Cardiac atrium fibroblast (primary cell): ENCODE measurements at places on chromosomes 12 and 14. TPM values are rescaled to one million over a fixed set of nuclear protein-coding genes. Genes with fewer than 3 reads are reported as not detected.

Gene G2E3
- 7.9 and 15.1 TPM in 2 replicates for total RNA-seq

Gene ACRBP
- total RNA-seq = 0.32 TPM in 1 of 2 replicates, not detected in the other

Gene RBP5
- total RNA-seq = not detected in 2 replicates

Gene YBX3
- total RNA-seq = 174 and 185 TPM in 2 replicates

Gene FOXA1
- not detected in 2 replicates for total RNA-seq

Gene KLRB1
- not detected in 2 replicates for total RNA-seq

Gene SLC5A8
- not detected in 2 replicates for total RNA-seq

Gene DEGS2
- not detected in 2 replicates for total RNA-seq

Gene RASSF3
- 9.9 and 20.4 TPM in 2 replicates for total RNA-seq

Gene FGF23
- not detected in 2 replicates for total RNA-seq

Gene RTL1
- not detected in 2 replicates for total RNA-seq

Gene FOXG1
- total RNA-seq = not detected in 2 replicates

Gene MGST1
- 261 and 327 TPM in 2 replicates for total RNA-seq

Gene C14orf132
- total RNA-seq = 2.0 and 3.7 TPM in 2 replicates

Gene MYH6
- not detected in 2 replicates for total RNA-seq

Gene PMCH
- not detected in 2 replicates for total RNA-seq

Gene APEX1
- total RNA-seq = 124 and 139 TPM in 2 replicates

Gene CLEC2B
- 9.2 and 12.5 TPM in 2 replicates for total RNA-seq

Gene TOMM20L
- total RNA-seq = not detected in 2 replicates

Gene PTHLH
- not detected in 2 replicates for total RNA-seq

Gene TTC9
- 0.16 TPM in 1 of 2 replicates, not detected in the other for total RNA-seq

Gene PAX9
- total RNA-seq = not detected in 2 replicates

Gene KRT2
- not detected in 2 replicates for total RNA-seq

Gene KRT74
- total RNA-seq = not detected in 2 replicates

Gene KCNC2
- not detected in 2 replicates for total RNA-seq

Gene DLK1
- total RNA-seq = not detected in 2 replicates

Gene LRP1
- total RNA-seq = 236 and 285 TPM in 2 replicates

Gene SLC10A1
- total RNA-seq = not detected in 2 replicates

Gene CD163L1
- total RNA-seq = under 0.01 TPM in 1 of 2 replicates, not detected in the other

Gene CLEC4E
- total RNA-seq = not detected in 2 replicates

Gene DRAM1
- total RNA-seq = 4.9 and 12.2 TPM in 2 replicates

Gene KLRD1
- total RNA-seq = not detected in 2 replicates

Gene ISM2
- 0.97 and 1.1 TPM in 2 replicates for total RNA-seq

Gene SYCP3
- not detected in 2 replicates for total RNA-seq

Gene NR1H4
- total RNA-seq = not detected in 2 replicates

Gene IFNG-AS1
- not detected in 2 replicates for total RNA-seq

Gene PRB2
- total RNA-seq = not detected in 2 replicates

Gene KRT72
- total RNA-seq = not detected in 2 replicates

Gene MAP1LC3B2
- total RNA-seq = not detected in 2 replicates

Gene PIWIL1
- not detected in 2 replicates for total RNA-seq

Gene OR2AP1
- total RNA-seq = not detected in 2 replicates

Gene ANKRD33
- not detected in 2 replicates for total RNA-seq

Gene DNM1L
- 62.5 and 87.9 TPM in 2 replicates for total RNA-seq

Gene RAPGEF3
- total RNA-seq = 0.97 and 2.3 TPM in 2 replicates

Gene NFE2
- 1.6 TPM in 1 of 2 replicates, not detected in the other for total RNA-seq

Gene TMEM179
- total RNA-seq = not detected in 2 replicates

Gene AMDHD1
- not detected in 2 replicates for total RNA-seq

Gene TCL1A
- total RNA-seq = not detected in 2 replicates

Gene MARK3
- total RNA-seq = 50.5 and 54.9 TPM in 2 replicates

Gene LRRC43
- 1.1 and 5.4 TPM in 2 replicates for total RNA-seq

Gene LHX5
- not detected in 2 replicates for total RNA-seq

Gene MUCL1
- not detected in 2 replicates for total RNA-seq

Gene HCAR3
- not detected in 2 replicates for total RNA-seq

Gene CD4
- 2.6 and 2.9 TPM in 2 replicates for total RNA-seq

Gene SLC24A4
- total RNA-seq = not detected in 2 replicates

Gene CSRP2
- 12.0 and 13.0 TPM in 2 replicates for total RNA-seq
